ENCODE measurements at places on chromosomes 16 and 17. TPM values are rescaled to one million over a fixed set of nuclear protein-coding genes. Genes with fewer than 3 reads are reported as not detected.

DNA sequence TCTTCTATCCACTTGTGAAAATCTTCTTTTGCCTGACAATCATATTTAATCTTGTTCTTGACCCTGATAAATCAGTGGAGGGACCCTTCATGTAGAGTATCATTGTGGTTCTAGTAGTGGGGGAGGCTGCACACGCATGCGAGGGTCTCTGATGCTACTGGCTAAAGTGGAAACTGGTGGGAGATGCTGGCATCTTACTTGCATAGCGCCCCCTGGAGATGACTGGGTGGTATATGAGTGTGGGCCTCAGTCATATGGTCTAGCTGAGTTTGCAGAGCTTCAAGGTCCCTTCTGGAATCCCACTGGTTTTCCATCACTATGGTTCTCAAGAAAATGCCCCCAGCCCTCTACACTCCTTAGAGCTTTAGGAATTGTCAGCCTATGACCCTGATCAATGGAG lies 236.4 kb upstream of the AXIN2 start:
- H3K4me3 ChIP-seq = no peak overlapping the region
- DNase-seq = no peak
- no peaks in the 10 kb centered on the region for H3K27me3 ChIP-seq
- H3K36me3 ChIP-seq = no peaks in the 10 kb centered on the region
- no peaks in the 10 kb centered on the region for H3K4me1 ChIP-seq
- no peak overlapping the region for H3K27ac ChIP-seq

DNA sequence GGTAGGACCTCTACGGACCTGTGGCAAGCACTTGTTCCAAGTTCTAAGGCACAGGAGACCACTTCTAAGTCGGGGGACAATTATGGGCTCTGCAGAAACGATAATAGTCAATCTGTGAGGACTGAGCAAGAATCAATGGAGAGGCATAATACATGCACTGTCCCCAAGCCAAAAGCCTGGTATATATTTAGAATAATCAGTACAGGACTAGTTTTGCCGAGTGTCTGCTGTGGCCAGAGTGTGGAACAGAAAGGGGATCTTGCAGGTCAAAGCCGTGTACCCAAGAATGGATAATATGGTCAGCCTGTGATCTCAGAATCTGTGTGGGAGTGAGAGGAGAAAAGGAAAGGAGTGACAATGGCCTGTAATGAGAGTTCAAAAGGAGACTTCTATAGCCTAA lies 80.2 kb upstream of the GNAO1 start:
- no peak overlapping the region for H3K27ac ChIP-seq
- H3K36me3 ChIP-seq = no peaks in the 10 kb centered on the region
- H3K27me3 ChIP-seq = peaks cover under 1% of the 10 kb centered on the region
- H3K4me3 ChIP-seq = no peak overlapping the region
- no peak for DNase-seq

GRCh38 chr17:80794281-80795089 lies 197.2 kb upstream of the CHMP6 start:
- H3K27me3 ChIP-seq = no peaks in the 10 kb centered on the region
- no peak overlapping the region for H3K4me3 ChIP-seq
- peak overlapping the region; percentile 87 for H3K27ac ChIP-seq
- no peak for DNase-seq
- H3K36me3 ChIP-seq = no peaks in the 10 kb centered on the region

DNA sequence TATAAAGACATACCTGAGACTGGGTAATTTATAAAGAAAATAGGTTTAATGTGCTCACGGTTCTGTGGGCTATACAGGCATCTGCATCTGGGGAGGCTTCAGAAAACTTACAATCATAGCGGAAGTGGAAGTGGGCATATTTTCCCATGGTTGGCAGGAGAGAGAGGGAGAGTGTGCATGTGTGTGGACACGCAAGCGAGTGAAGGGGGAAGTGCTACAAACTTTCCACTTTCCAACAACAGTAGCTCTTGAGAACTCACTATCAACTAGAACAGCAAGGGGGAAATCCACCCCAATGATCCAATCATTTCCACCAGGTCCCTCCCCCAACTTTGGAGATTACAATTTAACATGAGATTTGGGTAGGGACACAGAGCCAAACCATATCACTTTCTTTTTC lies 11.1 kb downstream of the TAOK1 start:
- no peaks in the 10 kb centered on the region for H3K36me3 ChIP-seq
- no peaks in the 10 kb centered on the region for H3K27me3 ChIP-seq
- no peak overlapping the region for H3K27ac ChIP-seq
- no peaks in the 10 kb centered on the region for H3K4me1 ChIP-seq

DNA sequence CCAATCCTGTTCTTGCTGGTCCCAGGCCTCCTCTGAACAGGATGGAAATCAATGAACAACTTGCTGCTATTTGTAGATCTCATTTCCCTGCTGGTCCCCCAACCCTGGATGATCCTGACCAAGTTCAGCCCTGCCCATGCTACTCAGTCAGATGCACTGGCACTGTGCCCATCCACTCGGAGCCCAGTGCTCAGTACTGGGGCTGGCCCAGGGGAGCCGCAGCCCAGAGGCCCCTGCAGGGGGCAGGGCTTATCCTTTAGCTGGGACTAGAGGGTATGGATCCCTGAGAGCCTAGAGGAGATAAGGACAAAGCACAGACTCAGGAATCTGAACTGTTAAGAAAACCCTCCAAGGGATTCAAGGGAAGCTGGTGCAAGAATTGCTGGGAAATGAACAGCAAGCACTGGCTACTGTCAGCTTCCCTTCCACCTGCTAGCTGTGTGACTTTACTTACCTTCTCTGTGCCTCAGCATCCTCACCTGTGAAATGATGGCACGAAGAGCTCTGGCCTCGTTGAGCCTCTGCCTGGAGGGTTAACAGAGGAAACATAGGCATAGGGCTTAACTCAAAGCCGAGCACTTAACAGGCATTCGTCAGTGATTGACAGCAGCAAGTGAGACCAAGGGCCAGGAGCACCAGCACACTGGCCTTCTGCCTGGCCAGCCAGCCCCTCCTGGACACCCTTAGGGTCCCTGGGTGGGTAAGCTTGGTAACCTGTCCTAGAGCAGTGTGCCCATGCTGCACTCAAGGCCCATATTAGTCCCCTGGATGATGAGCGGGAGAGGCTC lies 29.8 kb upstream of the C1QL1 start:
- no peaks in the 10 kb centered on the region for H3K36me3 ChIP-seq

DNA sequence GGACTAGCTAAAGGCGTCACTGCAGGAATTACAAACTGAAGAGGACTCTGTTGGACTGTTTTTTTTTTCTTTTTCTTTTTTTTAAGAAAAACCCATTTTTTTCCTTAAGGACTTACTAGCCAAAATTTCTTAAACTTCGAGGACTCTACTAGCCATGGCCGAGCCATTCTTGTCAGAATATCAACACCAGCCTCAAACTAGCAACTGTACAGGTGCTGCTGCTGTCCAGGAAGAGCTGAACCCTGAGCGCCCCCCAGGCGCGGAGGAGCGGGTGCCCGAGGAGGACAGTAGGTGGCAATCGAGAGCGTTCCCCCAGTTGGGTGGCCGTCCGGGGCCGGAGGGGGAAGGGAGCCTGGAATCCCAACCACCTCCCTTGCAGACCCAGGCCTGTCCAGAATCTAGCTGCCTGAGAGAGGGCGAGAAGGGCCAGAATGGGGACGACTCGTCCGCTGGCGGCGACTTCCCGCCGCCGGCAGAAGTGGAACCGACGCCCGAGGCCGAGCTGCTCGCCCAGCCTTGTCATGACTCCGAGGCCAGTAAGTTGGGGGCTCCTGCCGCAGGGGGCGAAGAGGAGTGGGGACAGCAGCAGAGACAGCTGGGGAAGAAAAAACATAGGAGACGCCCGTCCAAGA lies 878 bp downstream of the HEXIM1 start:
- peak overlapping the region; percentile 99 for H3K27ac ChIP-seq
- no peaks in the 10 kb centered on the region for H3K27me3 ChIP-seq
- peak; percentile 95 for DNase-seq
- no peaks in the 10 kb centered on the region for H3K36me3 ChIP-seq
- H3K4me1 ChIP-seq = peaks cover 23% of the 10 kb centered on the region

- peaks cover 89% of the 10 kb centered on the region for H3K4me1 ChIP-seq
- H3K27ac ChIP-seq = peak overlapping the region; percentile 90
- no peak overlapping the region for H3K4me3 ChIP-seq
- no peaks in the 10 kb centered on the region for H3K27me3 ChIP-seq
- DNase-seq = no peak
Measured at GRCh38 chr17:2177235-2177811, 122.4 kb downstream of the HIC1 start.

DNA sequence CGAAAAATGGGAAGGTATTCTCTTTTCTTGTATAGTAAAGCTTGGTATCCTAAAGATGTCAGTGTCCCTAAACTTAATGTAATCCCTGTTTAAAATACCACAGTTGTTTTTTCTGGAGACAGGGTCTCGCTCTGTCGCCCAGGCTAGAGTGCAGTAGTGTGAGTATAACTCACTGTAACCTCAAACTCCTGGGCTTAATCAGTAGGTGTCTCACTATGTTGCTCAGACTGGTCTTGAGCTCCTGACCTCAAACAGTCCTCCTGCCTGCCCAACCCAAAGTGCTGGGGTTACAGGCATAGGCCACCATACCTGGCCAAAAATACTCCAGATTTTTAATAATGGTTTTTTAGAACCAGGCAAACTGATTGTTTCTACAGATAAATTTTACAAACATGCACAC lies 8.2 kb downstream of the DCAF7 start:
- no peak overlapping the region for H3K27ac ChIP-seq
- DNase-seq = no peak
- no peaks in the 10 kb centered on the region for H3K36me3 ChIP-seq

DNA sequence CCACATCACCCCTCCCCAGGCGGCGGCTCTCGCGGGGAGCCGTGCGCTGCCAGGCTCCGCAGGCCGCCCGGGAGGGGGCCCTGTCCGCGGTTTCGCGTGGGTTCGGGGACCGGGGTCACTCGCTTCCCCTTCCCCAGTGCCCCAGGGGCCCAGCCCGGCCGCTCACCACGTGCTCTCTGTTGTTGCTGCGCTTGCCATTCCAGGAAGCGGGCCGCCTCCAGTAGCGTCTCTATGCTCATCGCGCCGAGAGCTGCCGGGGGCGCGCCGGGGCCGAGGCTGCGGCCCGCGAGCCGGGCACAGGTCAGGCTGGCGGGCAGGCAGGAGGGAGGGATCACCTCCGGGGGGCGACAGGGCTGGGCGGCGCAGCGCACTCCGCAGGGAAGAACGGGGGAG lies 390 bp downstream of the MNT start:
- H3K4me1 ChIP-seq = peaks cover 38% of the 10 kb centered on the region
- H3K27me3 ChIP-seq = no peaks in the 10 kb centered on the region
- peak overlapping the region; percentile 97 for H3K4me3 ChIP-seq
- DNase-seq = peak; percentile 79

DNA sequence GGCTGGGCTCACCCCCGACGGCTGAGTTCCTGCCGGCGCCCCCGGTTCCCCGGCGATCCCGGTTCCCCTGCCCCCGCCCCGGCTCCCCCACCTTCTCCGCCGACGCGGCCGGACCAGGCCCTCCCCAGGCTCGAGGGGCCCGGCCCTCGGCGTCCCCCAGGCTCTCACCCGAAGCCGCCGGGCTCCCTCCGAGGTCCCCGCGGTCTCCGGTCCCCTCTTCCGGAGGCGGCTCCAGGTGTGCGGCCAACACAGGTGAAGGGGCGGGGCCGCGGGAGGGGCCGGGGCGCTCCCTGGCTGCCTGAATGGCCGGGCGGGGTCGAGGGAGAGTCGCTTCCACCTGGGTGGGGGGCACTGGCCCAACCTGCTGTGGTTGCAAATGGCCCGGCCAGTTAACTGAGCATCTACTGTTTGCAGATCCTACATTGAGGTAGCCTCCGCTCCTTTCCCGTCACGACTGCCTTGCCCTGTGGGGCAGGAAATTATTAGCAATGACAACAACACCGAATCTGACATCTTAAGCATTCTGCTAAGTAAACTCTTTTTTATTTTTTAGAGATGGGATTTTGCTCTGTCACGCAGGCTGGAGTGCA lies at the start of gene BICDL2:
BICDL2 (minus strand) TSS at position 219 of the 590 bp plus-strand sequence. CDS start 1,448 bp downstream, outside the sequence.
- H3K27ac ChIP-seq = no peak within 1 kb of the TSS
- peak within 1 kb of the TSS; percentile 32 for H3K4me3 ChIP-seq

GRCh38 chr17:6120351-6120750 lies 50.2 kb downstream of the WSCD1 start:
- no peak overlapping the region for H3K27ac ChIP-seq
- H3K36me3 ChIP-seq = no peaks in the 10 kb centered on the region
- DNase-seq = no peak
- H3K27me3 ChIP-seq = no peaks in the 10 kb centered on the region

DNA sequence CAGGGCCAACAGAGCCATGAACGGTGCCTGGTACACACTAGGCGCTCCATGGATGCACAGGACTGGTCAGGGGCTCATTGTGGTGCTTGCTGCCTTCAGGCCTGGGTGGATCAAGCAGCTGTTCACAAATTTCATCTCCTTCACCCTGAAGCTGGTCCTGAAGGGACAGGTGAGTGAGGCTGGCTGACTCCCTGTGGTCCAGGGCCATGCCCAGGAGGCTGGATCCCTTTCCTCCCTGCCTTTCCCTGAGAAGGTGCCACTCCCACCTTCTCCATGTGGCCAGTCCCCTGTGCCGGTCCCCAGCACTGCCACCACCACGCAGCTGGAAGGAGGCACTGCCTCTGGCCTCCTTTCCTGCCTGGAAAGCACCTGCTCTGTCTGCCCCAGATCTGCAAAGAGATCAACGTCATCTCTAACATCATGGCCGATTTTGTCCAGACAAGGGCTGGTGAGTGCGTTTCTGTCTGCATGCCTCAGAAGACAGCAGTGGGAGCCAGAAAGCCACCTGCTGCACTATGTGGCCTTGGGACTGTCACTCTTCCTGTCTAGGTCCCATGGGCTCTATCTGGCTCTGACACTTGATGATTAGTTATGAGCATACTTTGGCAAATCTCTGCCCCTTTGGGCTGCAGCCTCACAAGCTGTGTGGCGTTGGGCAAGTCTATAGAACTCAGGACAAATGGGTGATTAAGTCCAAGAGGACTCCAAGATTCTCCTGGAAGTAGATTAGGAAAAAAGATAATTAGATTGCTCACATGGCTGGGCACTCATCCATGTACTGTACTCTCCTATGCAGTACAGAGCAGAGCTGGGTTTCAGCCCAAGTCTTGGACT lies 9.4 kb downstream of the CETP start:
- no peaks in the 10 kb centered on the region for H3K27me3 ChIP-seq
- no peak for DNase-seq
- H3K27ac ChIP-seq = no peak overlapping the region
- no peak overlapping the region for H3K4me3 ChIP-seq

GRCh38 chr17:47286198-47286914 lies 32.7 kb downstream of the ITGB3 start:
- H3K27ac ChIP-seq = no peak overlapping the region
- DNase-seq = no peak
- H3K36me3 ChIP-seq = no peaks in the 10 kb centered on the region
- H3K27me3 ChIP-seq = no peaks in the 10 kb centered on the region
- no peaks in the 10 kb centered on the region for H3K4me1 ChIP-seq

DNA sequence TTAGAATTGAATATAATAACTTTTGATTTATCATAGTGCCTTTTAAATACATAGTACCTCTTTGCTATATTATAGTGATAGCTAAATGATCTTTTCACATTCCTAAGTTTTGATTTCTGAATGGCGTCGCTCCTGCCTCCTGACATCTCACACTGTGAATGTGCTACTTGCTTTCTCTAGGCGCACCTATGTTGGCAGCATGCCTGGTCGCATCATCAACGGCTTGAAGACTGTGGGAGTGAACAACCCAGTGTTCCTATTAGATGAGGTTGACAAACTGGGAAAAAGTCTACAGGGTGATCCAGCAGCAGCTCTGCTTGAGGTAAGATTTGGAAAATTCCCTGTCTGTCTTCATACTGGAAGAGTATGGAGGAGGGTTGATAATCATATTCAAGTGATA lies 29.8 kb upstream of the ABCC11 start:
- H3K4me3 ChIP-seq = no peak overlapping the region
- peaks cover 11% of the 10 kb centered on the region for H3K4me1 ChIP-seq
- DNase-seq = no peak
- no peaks in the 10 kb centered on the region for H3K27me3 ChIP-seq

Gene MARVELD3
- total RNA-seq = 37.7 TPM

Gene ABCA10
- total RNA-seq = 1.5 TPM

Gene DNAI2
- total RNA-seq = not detected

Gene FBXO39
- not detected for total RNA-seq

All from hepatocyte (in vitro differentiated cells).